ENCODE measurements at places on chromosomes 3 and 15.
A peak's percentile ranks its signal among the peaks of the same experiment; 100 is the strongest.

- peak; percentile 23 for DNase-seq
Observed at GRCh38 chr3:170222647-170223541, 670 bp downstream of the PRKCI start.

GRCh38 chr3:72678867-72679266 lies 169.4 kb downstream of the SHQ1 start:
- no peak for DNase-seq

GRCh38 chr3:43181202-43181821 lies 75.4 kb upstream of the POMGNT2 start:
- DNase-seq: no peak

DNA sequence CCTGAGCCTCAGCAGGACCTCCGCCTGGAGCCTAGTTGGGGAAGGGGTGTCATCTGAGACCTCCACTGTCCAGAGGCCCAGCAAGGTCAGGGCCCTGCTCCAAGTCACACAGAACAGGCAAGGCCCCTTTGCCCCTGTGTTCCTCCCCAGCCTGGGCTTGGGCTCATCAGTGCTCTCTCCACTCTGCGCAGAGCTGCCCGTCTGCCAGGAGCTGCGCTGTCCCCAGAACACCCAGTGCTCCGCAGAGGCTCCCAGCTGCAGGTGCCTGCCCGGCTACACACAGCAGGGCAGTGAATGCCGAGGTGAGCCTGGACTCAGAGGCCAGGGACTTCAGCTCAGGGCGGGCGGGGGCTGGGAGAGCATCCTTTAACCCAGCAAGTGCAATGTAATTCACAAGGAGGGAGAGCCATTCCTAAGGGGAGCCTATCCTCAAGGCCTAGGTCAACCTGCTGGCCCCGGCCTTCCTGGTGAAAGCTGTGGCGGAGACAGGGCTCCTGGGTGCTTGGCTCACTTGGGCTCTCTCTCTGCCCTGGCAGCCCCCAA lies 7.7 kb downstream of the STAB1 start:
- no peak for DNase-seq

DNA sequence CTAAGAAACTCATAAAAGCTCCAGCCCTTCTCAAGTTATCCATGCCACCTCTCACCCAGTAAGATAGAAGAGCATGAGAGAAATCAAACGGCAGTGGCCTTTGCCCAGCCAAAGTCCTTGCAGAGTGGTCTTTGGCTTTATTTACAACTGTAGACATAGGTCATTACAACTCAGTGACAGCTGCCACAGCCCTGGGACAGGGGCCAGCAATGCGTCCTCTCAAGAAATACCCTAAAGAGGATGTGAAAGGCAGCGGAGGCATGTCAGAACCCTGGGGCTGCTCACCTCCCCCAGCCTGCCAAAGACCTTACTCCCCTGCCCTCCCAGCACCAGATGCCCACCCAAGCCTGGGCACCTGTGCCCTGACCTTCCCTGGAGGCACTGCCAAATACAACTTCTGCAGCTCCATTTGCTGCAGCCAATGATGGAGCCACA lies 6.3 kb downstream of the ACAA1 start:
- DNase-seq: no peak

DNA sequence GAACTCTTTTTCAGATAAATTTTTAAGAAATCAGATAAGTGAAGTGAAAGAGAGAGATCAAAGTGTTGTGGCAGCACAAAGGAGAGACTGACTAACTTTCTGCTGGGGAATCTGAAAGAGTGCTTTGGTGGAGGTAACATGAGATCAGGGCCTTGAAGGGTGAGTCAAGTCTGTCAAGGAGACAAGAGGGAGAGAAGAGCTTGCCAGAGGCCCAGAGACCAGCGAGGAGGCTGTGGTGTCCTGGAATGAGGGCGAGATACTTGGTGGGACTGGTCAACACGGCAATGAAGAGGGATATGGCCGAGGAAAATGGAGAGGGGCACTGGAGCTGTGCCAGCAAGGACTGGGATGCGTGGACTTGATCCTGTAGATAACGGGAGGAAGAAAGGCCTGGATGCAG lies 4.6 kb downstream of the TADA3 start:
- no peak for DNase-seq

- no peak for DNase-seq
Observed at GRCh38 chr15:98689431-98689861, 41.1 kb downstream of the IGF1R start.

GRCh38 chr3:50609071-50609762 lies 2.4 kb downstream of the CISH start:
- no peak for DNase-seq

- no peak for DNase-seq
Observed at GRCh38 chr3:139647866-139648435, 29.8 kb downstream of the NMNAT3 start.

DNA sequence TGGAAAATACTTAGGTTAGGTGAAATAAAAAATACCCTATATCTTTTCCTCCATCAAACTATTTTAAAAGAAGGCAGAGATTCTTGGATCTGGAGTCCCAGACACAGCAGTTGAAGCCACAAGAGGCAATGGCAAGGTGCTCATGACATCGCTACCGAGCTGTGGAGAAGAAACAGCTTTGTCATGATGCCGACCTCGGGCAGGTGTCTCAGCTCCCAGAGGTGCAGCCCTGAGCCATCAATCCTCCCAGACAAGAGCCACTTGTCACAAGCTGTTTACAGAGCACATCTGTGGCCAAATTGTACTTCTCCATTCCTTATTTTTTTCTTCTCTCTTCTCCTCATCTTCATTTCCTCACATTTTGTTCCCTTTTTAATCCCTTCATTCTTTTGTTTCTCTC lies 50.8 kb downstream of the GPR176 start:
- DNase-seq: no peak

GRCh38 chr3:44198284-44199269 lies 43.1 kb upstream of the TOPAZ1 start:
- peak; percentile 36 for DNase-seq

DNA sequence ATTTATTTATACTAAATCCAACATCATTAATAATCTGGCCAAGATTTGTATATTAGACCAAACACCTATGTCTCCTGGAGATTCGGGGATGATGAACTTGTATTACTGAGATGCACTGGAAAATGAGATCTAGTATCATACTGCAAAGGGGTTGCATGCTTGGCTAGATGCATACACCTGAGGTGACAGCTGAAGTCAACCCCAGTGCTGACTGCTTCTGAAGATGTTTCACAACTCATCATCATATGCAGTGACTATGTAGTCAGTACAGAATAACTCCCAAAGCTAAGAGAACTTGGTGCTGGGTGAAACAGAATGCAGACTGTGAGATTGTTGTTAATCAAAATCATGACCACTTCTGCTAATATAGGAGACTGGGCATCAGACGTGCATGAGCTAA lies 1114.2 kb downstream of the NSUN3 start:
- no peak for DNase-seq

DNA sequence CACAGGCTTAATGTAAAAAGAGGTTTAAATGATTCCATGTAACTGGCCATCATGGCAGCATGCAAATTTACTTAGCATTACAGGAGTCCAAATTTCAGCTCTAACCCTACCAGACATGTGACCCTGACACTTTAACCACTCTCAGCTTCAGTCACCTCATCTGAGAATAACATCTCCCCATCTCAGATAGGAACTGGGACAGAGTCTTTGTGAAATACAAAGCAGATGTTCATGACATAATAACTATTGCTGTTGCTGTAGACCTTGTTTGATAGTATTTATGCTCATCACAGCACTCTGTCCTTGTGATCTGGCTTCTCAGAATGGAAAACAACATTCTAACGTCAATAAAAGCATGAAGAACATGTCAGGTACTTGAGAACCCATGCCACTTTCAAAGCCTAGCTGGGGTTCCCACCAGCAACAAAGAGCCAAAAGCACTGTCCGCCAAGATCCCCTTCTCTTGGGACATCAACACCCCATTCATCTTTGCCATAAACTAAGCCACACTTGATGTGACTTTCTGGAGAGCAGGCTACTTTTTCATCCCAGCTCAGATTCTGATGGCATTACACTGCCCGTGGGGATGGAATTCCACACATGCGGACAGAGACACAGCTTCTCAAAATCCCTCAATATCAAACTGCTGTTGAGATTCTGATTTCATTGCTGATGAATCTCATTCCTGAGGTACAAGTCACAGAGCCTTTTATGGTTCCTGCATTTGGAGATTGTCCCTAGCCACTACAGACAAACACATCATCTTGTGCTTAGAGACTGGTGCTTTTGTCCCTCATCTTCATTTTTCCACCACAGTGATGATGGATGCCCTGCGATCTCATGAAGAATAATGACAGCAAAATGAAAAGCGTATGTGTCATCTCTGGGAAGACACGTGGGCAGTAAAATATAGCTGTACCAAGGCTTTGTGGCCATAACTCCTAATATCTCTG lies 202.7 kb downstream of the TNIK start:
- DNase-seq: no peak

DNA sequence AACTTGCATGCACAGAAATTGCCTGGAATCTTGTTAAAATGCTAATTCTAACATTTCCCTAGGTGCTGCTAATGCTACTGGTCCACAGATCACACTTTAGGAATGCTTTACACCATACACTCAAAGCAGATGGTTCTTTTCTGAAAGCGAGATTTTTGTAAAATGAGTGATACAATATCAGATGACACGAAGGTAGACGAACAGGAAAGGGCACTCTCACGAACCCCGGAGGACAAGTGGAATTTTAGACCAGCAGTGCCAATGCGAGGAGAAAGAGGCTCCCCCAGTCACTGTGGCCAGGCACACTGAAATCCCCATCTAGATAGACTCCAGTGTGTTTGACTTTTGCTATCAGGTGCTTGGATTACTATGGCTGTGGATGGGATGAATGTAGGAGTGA lies 21.0 kb downstream of the FAIM start:
- no peak for DNase-seq

- DNase-seq: no peak
Observed at GRCh38 chr15:61226361-61227256, 2.5 kb downstream of the RORA start.

- no peak for DNase-seq
Observed at GRCh38 chr15:95604634-95605036, 725.9 kb upstream of the NR2F2 start.

- no peak for DNase-seq
Observed at GRCh38 chr3:155382396-155383042, 89.0 kb upstream of the STRIT1 start.

GRCh38 chr3:43364926-43365325 lies 78.6 kb downstream of the SNRK start:
- DNase-seq: no peak

GRCh38 chr3:190116551-190117067 lies 4.1 kb downstream of the P3H2 start:
- DNase-seq: no peak

DNA sequence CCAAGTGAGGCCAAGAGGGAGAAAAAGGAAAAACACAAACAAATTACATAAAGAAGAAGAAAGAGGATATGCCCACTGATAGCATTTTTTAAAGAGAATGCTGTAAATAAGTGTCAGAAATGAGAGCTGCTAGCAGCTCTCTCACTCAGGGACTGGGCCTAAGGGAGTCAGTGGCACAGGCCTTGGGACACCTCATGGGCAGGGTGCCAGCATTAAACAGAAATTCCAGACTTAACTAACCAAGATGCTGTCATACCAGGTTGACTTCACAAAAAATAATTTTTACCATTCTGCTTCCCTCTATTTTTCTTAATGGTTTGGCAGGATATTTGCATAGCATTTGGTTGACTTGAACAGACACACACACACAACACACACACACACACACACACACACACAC lies 92.3 kb upstream of the ADAMTSL3 start:
- no peak for DNase-seq

GRCh38 chr15:83283813-83284558 lies 478 bp downstream of the BNC1 start:
- DNase-seq: no peak

- DNase-seq: no peak
Observed at GRCh38 chr15:36961956-36962355, 138.4 kb downstream of the MEIS2 start.

- DNase-seq: no peak
Observed at GRCh38 chr3:164451072-164451910, 627.0 kb downstream of the SI start.

- DNase-seq: no peak
Observed at GRCh38 chr3:82509106-82509842, 747.8 kb upstream of the GBE1 start.

- no peak for DNase-seq
Observed at GRCh38 chr3:101900316-101900715, 51.0 kb downstream of the NFKBIZ start.

- DNase-seq: no peak
Observed at GRCh38 chr15:99486371-99487336, 79.1 kb upstream of the MEF2A start.

DNA sequence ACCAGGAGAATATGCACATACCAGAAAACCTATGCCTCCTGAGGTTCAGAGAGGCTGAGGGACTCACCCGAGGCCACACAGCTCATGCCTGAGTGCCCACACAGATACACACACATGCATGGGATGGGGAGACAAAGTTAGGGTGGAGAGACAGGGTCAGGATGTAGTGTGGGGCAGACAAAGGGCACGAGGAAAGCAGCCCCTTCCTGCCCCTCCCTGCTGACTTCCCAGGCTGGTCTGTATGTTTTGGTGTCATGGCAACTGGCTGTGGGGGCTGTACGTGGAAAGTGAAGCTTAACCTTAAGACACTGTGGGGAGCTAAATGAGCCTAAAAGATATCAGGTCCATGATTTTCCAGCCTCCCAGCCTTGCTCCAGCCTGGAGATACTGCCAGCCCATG lies 57.8 kb downstream of the EPHB3 start:
- no peak for DNase-seq

DNA sequence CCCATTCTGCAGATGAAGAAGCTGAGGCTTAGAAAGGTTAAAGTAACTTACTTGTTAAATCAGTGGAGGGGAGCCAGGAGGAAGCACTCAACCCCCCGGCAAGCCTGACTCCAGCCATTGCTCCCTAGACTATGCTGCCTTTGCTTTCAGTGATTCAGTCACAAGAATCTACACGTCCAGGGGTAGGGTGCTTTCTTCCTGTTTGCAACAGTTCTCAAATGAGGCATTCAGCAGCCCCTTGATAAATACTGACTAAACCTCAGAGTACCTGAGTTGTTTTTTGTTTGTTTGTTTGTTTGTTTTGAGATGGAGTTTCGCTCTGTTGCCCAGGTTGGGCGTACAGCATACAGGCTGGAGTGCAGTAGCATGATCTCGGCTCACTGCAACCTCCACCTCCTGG lies 28.6 kb downstream of the MAGEF1 start:
- no peak for DNase-seq

- DNase-seq: no peak
Observed at GRCh38 chr15:37106490-37107001, 6.2 kb upstream of the MEIS2 start.

Measured in NCI-H2107 (cell line).